ENCODE measurements at places on chromosomes 3 and 15.

DNA sequence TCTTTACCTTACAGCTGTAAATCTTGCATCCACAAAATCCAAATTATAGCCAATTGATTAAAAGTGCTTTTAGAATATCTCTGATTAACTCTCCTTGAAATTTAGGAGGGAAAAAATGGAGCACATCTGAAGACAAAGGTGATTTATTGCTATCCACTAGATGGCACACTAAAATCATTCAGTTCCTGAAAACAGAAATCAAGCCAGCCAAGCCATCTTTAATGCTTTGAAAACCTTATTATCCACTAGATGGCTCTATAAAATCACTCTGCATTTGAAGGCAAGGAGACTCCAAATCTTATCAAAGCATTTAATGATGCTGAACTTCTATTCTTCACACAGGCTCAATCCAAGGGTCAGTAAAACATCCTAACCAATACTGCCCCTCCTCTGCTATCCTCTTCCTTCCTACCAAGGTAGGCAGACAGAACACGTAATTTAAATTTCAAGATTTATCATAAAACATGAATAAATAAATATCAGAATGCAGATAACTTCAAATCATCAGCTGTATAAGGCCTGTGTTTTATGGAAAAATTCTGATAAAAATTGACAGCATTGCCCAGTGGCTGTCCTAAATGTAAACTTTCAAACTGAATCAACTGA is 48.4 kb downstream of the GOLIM4 start:
- DNase-seq, result no peak

GRCh38 chr3:48879307-48879993 is 19.2 kb downstream of the SLC25A20 start:
- DNase-seq, result no peak

DNA sequence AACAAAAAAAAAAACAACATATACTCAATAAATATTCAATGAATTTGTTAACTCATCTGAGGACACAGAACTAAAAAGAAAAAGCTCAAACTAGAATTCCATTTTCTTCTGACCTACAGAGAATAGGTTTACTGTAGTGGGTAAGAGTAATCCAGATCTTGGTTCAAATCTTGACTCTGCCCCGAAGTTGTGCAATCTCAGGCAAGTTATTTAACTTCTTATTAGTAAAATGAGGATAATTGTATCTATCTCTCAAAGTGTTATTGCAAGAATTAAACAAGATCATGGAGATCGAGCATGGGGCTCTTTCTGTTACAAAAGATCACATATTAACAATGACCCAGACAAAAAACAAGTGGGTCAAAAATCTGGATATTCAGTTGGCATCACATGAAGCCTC is 41.1 kb upstream of the OXTR start:
- no peak for DNase-seq

GRCh38 chr15:61527836-61528580 is 298.9 kb upstream of the RORA start:
- no peak for DNase-seq

GRCh38 chr15:56031402-56031801 is 38.0 kb upstream of the NEDD4 start:
- DNase-seq, result no peak

DNA sequence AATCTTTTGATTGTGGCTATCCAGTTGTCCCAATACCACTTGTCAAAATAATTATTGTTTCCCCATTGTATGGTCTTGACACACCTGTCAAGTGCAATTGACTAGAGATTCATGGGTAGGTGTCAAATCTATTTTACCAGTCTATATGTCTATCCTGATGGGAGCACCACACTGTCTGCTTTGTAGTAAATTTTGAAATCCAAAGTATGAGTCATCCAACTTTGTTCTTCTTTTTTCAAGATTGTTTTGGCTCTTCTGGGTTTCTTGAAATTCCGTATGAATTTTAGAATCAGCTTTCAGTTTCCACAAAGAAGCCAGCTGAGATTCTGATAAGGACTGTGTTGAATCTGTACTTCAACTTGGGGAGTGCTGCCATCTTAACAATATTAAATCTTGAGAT is 71.9 kb downstream of the CSNK1G1 start:
- no peak for DNase-seq

DNA sequence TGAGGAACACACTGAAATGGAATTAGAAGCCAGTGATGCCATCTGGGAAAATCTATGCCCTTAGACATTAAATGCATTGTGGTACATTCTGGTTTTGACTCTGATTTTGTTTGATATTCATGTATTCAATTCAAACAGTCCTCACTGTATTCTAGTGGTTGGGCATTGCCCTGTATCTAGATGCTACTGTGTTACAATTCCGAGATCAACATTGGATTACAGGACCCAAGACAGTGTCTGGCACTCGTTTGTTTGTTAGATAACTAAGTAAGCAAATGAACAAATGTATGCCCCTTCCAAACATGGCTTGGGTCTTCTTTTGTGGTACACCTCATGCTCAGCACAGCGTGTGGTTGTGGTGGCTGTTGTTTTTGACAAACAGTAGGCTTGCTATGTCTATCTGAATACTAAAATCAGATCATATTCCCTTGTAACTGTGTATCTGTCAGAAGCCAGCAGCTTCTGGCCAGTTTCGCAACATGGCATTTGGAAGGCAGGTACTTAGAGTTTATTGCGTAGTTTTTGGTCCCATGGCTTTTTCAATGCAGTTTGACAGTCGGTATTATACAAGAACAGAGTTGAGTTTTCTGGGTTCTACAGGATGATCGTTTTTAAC is 5.7 kb downstream of the FILIP1L start:
- no peak for DNase-seq

DNA sequence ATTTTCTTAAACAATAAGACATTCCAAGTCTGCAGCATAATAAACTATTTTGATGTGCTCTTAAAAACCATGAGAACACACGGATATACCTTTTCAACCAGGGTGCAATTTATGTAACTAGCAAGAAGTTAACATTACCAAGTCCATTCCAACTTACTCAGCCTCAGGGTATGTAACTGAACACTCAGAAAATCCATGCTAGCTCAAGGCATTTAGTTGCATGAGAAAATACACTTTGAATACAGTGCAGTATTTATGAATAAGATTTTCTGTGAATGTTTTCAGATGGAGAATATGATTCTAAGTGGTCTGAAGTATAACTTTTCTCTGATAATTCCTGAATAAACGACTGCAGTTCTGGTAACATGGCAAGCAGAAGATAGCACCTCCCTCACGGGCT is 124.3 kb downstream of the SNRK start:
- no peak for DNase-seq

- DNase-seq, result no peak
Observed at GRCh38 chr15:57218826-57219576, 157.3 kb upstream of the CGNL1 start.

GRCh38 chr3:11632564-11632963 is 11.2 kb downstream of the VGLL4 start:
- no peak for DNase-seq

DNA sequence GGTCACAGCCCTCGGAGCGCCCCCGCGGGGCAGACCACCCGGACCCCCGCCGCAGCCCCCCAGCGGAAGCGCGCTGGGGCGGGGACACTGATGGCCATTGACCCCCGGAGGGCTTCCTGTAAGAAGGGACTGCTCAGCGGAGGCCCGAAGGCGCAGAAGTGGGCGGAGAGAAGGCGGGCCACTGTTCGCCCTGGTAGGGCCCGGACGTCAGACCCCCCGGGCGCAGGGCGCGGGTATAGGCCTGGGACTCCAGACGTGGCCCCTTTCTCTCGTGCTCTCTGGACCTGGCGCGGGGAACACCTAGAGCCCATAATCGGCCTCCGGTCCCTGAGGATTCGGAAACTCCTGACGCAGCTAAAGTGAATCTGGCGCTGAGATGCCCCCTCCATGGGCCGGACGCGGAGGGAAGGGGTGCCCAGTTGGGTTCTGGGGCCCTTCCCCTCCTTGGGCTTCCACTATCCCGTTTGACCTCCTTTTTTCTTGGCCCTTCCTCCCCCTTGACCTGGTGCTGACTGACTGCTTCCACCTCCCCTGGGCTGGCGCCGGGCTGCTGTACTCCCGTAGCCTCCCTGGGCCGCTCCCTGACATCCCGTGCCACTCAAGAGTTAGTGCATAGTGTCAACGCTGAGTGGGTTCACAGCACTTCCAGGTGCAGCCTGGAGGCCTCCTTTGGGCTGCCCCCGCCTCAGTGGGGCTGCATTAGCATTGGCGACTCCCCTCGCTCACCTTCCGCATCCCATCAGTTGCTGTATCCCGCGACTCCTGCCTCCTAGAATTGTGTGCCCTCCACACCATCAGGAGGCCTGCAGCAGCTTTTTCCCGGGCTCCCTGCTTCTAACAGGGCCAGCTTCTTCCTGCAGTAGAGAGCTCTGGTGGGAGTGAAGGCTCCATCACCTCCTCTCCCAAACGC is 694 bp downstream of the ABTB1 start:
- peak; percentile 19 for DNase-seq

DNA sequence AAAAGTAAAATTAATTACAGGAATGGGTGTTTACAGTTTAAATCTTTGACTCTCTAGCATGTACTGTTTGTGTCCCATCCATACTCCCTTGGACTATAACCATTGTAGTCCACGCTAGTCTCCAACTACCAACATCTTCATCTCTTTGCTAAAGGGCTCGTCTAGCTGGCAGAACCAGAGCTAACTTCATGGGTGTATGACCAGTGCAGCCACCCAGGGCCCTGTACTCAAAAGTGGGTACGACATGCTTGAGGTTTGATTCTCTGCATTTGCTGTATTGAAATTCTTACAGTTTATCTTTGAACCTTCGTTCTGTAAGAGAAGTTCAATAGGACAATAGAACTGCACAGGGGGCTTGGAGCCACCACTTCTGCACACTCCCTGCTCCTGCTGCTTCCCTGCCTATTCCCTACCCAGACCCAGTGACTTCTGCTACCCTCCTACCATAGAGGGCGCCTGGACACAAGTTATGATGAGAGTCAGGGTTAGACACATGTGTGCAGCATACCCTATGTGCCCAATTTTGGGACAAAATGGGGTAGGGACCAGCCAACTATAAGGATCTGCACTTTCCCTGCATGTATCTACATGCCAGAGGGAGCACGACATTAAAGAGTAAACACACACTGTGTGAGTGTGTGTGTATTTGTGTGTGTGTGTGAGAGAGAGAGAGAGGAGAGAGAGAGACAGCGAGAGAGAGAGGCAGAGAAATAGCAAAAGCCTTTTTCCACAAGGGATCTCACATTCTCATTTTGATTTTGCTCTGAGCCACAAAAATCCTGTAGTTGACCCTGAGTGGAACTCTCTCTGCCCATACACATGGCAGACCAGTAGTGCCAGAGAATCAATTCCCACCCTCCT is 59.0 kb upstream of the NECTIN3 start:
- no peak for DNase-seq

- no peak for DNase-seq
Observed at GRCh38 chr3:3038201-3038991, 71.8 kb downstream of the IL5RA start.

DNA sequence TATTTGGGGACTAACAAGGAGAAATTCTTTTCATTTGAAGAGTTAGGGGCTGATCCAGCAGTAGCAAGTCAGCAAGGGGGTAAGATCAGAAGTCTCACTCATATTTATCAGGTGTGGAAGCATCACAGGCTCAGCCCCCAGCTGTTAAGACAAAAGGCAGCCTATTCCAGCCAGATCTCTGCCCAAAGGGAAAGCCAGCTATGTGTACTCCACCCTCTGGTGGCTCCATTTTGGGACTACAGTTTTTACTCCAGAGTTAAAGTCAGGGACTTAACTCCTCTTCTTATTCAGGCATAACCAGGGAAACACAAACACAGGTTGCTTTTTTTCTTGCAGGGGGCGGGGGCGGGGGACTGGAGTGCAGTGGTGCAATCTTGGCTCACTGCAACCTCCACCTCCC is 19.2 kb downstream of the UBP1 start:
- no peak for DNase-seq
